SW 1271 (cell line): ENCODE measurements at places on chromosomes 3 and 15.

GRCh38 chr3:100535610-100535943, 43.2 kb downstream of the TMEM45A start:
- DNase-seq: no peak

DNA sequence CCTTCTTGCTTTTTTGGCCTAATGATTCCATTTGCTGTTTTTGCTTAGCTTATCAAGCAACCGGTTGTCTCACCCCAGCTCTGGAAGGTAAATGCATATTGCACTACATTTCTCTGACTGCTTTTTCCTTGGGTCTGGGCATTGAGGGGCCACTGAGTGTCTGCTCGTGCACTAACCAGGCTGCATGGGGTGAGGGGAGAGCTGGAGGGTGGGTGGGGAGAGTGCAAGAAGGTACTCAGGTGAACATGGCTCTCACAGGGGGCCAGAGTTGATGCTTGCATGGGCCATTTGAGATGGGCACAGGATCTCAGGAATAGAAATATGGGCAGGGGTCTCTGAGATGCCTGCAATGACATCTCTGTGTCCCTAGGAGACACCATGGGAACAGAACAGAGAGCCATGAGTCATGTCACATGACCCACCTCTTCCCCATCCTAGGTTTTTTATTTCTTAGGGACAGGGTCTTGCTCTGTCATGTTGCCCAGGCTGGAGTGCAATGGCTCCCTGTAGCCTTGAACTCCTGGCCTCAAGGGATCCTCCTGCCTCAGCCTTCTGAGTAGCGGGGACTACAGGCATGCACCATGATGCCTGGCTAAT, 6.2 kb downstream of the ALPK3 start:
- no peak for DNase-seq

GRCh38 chr3:52518723-52519444, 14.8 kb downstream of the NT5DC2 start:
- no peak for DNase-seq

DNA sequence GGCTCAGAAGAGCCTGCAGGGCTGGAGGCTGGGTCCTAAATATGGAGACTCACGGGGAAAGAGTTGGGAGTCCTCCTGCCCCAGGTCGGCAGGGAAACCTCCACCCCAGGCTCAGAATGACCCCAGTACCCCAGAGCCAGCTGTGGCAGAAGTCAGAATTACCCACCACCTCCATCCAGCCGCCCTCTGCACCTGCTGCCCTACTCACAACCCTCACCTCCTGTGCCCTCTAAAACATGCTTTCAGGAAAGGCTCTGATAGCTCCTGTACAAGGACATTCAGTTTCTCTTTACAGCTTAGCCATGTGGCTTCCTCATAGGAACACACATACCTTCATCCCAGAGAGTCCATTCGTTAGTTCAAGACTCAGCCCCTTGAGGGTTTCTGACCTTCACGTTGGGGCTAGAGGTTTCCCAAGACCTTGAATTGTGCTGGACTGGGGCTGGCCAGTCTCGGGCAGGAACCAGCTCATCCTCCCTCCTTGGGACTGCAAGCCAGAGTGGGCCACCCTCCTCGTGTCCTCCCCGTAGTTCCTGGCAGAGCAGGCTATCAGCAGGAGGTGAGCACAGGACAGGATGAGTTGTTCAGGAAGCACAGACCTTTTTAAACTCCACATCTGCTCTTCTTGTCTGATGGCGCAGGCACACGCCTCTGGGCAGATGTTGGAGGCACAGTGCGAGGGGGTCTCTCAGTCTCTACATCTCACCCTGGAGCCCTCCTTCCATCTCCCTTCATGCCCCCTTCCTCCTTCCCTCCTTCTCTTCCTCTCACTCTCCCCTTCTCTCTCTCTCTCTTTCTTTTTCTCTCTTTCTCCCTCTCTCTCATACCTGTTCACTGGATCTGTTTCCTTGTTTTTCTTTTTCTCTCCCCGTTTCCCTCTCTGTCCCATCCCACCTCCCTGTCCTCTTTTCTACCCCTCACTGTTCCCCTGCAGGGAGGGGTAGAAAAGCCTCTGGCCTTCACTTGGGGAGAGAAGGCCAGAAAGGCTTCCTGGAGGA, 55.9 kb upstream of the NR2C2 start:
- DNase-seq: no peak

- no peak for DNase-seq
These were observed 21.9 kb downstream of the TSC22D2 start for GRCh38 chr3:150429767-150430671.

- peak; percentile 25 for DNase-seq
These were observed 199.5 kb upstream of the LMCD1 start for GRCh38 chr3:8301977-8302735.

DNA sequence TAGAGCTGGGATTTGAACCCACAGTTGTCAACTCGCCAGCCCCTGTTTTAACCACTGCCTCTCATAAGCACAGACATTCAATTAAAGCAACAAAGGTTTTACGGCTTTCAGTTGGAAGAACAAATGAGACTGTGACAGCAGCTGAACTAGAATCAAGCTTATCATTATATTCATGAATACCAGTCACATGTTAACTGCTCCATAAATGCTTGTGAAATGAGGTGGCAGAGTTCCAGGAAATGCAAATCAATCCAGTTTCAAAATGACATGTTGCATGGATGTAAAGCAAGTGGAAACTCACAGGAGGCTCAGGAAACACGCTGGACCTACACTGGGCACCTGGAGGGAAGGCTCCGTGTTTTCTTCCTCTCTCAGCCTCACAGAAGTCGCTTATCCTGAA, 3.9 kb downstream of the GP5 start:
- DNase-seq: no peak
